ENCODE measurements at places on chromosomes 4 and X.

GRCh38 chr4:124953061-124953460 lies 240.5 kb upstream of the ANKRD50 start:
- peaks cover 30% of the 10 kb centered on the region for H3K4me1 ChIP-seq
- H3K36me3 ChIP-seq = peaks cover 5% of the 10 kb centered on the region
- H3K27me3 ChIP-seq = no peaks in the 10 kb centered on the region

DNA sequence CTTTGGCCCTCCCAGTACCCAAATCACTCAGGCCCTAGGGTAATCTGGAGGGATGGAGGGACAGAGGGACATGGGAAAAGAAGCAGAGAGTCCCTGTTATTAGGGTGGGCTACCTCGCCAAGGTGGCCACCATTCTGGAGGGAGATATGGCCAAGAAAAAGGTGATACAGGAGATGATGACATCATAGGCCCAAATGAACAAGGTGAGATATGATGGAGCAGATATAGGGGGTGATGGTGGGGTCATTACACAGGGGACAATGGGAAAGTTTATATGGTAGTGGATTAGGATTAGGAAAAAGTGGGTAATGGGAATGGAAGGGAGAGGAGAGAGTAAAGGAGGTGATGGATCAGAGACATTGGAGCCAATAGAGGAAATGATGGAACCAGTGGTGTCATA lies 12.9 kb upstream of the SYP start:
- no peaks in the 10 kb centered on the region for H3K36me3 ChIP-seq
- no peaks in the 10 kb centered on the region for H3K4me1 ChIP-seq
- peaks cover 1% of the 10 kb centered on the region for H3K27me3 ChIP-seq
- no peak overlapping the region for H3K4me3 ChIP-seq
- H3K27ac ChIP-seq = no peak overlapping the region

DNA sequence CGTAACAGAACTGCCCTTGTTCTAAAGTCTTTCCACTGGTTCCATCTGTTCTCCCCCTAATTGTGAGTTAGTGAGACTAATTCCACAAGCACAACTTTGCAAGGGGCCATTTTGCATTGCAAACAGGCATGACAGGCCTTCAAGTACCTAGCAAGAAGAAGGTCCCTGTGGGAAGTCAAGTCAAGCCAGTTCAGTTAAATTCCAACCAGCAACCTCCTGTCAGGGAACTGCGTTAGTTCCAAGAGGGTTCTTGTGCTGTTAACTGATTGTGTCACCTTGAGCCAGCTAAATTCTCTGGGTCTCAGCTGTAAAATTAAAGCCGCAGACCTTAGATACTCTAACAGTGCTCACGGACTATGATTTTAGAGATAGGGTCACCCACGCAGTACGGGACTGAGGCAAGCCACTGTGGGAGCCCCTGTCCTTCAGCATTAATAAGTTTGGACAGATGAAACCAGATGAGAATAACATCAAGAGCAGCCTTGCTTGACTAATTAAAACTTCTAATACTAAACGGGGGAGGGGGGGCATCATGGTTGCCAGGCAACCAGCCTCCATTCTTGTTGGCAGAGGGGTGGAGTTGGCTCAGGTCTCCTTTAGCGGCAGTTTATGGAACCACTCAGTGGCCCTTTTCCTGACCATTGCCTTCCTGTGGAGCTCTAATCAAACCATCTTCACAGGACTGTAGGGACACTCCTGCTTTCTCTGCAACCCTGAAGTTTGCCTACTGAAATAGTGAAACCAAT lies 24.1 kb upstream of the TMEM150C start:
- no peak overlapping the region for H3K4me3 ChIP-seq
- no peaks in the 10 kb centered on the region for H3K36me3 ChIP-seq
- DNase-seq = no peak
- H3K4me1 ChIP-seq = no peaks in the 10 kb centered on the region
- peaks cover 2% of the 10 kb centered on the region for H3K27me3 ChIP-seq

DNA sequence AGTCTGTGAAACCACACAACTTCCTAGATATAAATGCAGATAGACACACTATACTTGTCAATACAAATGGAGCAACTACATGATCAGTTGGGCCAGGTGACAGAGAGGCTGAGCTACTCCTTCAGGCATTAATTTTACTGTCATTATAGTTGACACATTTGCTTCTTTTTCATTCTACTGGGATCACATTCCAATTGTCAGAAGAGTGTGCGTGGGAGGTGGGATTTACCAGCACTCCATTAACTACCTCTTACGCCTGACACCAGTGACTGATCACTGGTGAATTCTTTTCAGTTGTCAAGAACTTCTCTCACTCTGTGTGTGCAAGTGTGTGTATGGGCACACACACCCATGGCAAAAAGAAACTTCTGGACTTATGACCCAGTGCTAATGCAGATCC lies 94.2 kb upstream of the DIAPH2 start:
- DNase-seq = no peak
- no peak overlapping the region for H3K27ac ChIP-seq
- peaks cover 2% of the 10 kb centered on the region for H3K27me3 ChIP-seq
- H3K4me1 ChIP-seq = no peaks in the 10 kb centered on the region
- H3K4me3 ChIP-seq = no peak overlapping the region

DNA sequence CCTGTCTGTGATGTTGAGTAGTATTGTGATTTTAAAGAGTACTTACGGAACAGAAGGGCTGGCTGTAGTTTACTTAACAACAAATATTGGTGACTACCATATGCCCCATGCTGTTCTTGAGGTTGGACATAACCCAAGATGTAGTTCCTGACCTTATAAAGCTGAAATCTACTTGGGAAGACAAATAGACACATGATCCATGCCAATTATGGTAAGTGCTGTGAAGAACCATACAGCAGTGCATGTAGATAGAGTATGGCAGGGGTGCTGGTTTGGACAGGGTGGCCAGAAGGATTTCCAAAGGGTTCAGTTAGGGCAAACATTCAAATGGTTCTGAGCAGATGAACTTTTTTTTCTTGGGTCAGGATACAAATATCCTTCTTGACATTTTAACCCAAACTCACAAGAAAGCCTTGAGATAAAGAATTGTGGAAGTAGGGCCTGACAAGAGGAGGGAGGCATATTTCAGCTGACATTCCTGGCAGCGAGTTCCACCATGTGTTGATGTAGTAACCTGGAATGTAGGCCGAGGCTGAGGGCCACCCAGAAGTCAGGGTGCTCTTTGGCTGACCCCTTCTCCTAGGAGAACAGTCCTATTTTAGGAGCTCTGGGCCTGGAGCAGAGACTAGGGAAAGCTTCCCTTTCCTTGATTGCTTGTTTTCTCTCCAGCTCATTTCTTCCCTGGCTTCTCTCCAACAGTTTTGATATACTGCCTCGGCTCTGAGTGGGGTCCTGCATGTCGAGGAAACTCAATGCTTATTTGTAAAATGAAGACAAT lies 74.2 kb downstream of the FREM3 start:
- peaks cover 17% of the 10 kb centered on the region for H3K27me3 ChIP-seq
- no peak overlapping the region for H3K4me3 ChIP-seq
- DNase-seq = no peak

DNA sequence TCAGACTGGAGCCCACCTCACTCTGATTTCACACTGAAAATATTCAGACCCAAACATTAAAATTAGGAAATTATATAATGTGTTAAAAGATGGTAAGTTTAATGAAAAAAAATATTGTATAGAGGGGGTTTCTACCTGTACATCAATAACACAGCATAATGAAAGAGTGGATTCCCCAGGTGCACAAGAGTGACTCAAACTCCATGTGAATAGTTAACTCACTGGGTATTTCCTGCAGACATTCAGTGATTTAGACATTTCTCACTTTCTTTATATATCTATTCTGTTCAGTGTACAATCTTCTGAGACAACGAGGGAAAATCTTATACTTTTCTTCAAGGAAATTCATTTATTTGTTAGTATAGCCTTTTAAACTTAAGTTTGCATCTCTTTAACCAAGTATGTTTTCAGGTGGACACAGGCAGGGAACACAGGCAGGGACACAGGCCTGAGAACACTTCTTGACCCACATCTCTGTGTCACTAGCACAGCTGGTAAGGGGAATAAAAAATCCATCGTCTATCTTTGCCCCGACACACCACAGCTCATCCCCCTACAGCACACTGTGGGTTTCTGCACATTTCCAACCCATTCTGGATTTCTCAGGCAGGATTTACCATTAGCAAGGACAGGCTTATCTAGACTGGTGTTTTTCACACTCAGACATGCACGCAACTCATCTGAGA lies 525.5 kb upstream of the BOD1L1 start:
- DNase-seq = no peak
- H3K36me3 ChIP-seq = no peaks in the 10 kb centered on the region
- H3K27me3 ChIP-seq = peaks cover 44% of the 10 kb centered on the region

DNA sequence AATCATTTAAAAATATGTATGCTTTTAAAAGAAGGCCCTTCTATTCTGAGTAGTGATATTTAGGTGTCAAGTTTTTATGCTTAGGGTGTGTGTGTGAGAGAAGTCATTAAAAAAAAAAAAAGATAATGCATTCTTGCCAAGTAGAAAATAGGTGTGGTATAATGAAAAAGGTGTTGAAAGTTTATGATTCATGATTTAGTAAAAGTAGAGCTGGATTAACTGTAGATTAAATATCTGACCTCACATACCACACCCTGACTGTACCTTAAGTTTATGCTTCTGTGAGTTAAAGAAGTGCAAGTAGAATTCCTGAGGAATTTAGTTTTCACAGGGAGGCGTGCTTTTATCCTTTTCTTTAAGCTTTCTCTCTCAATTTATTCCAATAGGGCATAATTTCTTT lies 71.1 kb downstream of the BMPR1B start:
- no peak overlapping the region for H3K4me3 ChIP-seq
- DNase-seq = no peak
- peak overlapping the region; percentile 39 for H3K27ac ChIP-seq
- no peaks in the 10 kb centered on the region for H3K27me3 ChIP-seq
- peaks cover 39% of the 10 kb centered on the region for H3K4me1 ChIP-seq

DNA sequence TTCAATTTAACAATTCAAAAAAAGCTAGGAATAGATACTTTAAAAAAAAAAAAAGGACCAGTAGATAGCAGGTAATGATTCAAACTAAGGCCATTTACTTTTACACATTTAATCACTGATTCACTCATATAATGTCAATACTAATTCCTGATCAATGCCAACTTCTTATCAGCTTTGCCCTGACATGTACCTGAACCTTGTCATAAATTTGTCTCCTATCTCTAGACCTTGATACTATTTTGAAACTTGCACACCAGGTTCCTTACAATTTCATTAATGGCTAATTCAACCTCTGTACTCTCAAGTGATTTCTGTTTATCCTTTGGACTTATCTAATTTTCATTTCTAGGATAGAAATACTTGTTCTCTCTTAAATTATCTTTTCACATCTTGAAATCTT lies 55.4 kb downstream of the UGT2B4 start:
- no peaks in the 10 kb centered on the region for H3K27me3 ChIP-seq
- no peak overlapping the region for H3K27ac ChIP-seq
- no peaks in the 10 kb centered on the region for H3K4me1 ChIP-seq
- H3K4me3 ChIP-seq = no peak overlapping the region
- no peak for DNase-seq
- no peaks in the 10 kb centered on the region for H3K36me3 ChIP-seq

DNA sequence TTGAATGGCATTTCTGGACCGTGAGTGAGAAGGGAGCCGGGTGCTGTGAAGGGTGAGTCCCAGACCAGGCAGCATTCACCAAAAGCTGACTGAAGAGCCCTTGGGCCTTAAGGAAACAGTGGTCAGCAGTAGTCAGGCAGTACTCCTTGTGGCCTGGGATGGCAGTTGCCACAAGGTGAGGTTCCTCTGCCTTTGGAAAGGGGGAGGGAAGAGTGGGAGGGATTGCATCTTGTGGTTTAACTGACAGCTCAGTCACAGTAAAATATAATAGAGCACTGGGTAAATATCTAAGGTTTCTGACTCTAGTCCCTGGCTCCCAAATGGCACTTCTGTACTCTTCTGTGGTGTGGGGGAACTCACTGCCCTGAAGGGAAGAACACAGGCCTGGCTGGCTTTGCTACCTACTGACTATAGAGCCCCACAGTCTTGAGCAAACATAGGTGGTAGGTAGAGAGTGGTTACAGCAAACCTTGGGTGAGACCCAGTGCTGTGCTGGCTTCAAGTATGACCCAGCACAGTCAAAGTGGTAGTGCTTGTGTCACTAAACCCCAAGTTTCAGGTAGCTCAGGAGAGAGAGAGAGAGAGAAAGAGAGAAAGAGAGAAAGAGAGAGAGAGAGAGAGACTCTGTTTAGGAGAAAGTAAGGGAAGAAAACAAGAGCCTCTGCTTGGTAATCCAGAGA lies 154.2 kb downstream of the TEX11 start:
- DNase-seq = no peak
- no peak overlapping the region for H3K27ac ChIP-seq
- H3K36me3 ChIP-seq = no peaks in the 10 kb centered on the region
- no peaks in the 10 kb centered on the region for H3K4me1 ChIP-seq
- H3K4me3 ChIP-seq = no peak overlapping the region

DNA sequence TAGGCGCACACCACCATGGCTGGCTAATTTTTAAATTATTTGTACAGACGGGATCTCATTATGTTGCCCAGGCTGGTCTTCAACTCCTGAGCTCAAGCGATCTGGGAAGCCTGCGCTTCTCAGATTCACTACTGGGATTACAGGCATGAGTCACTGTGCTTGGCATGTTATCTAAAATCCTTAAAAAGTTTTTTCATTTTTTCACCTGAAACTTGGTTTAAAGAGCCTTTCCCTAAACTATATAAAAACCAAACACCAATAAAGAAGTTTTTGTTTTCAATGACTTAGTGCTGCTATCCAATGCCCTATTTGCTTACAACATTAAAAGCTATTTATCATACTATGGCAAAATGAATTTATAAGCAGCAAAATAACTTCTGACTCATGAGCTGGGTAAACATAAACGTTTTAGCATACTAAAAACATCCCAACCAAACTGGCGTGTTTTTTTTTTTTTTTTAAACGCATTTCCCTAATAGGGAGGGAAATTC lies 127.8 kb downstream of the UBE2K start:
- DNase-seq = no peak
- peaks cover 31% of the 10 kb centered on the region for H3K4me1 ChIP-seq
- no peaks in the 10 kb centered on the region for H3K27me3 ChIP-seq
- H3K36me3 ChIP-seq = peaks cover 16% of the 10 kb centered on the region
- no peak overlapping the region for H3K4me3 ChIP-seq

- H3K36me3 ChIP-seq = peaks cover 2% of the 10 kb centered on the region
- peaks cover 14% of the 10 kb centered on the region for H3K27me3 ChIP-seq
- peak overlapping the region; percentile 79 for H3K4me3 ChIP-seq
- no peak for DNase-seq
- peak overlapping the region; percentile 60 for H3K27ac ChIP-seq
Measured at GRCh38 chr4:89837385-89837992, 528 bp upstream of the SNCA start.

GRCh38 chrX:30483996-30484395 lies 93.6 kb downstream of the TASL start:
- H3K27ac ChIP-seq = no peak overlapping the region
- no peak for DNase-seq
- no peaks in the 10 kb centered on the region for H3K36me3 ChIP-seq

GRCh38 chr4:60744767-60745166 lies 455.4 kb upstream of the ADGRL3 start:
- no peak overlapping the region for H3K27ac ChIP-seq
- DNase-seq = no peak
- no peaks in the 10 kb centered on the region for H3K27me3 ChIP-seq

GRCh38 chrX:115503099-115503498 lies 57.9 kb upstream of the PLS3 start:
- no peaks in the 10 kb centered on the region for H3K36me3 ChIP-seq
- H3K4me3 ChIP-seq = no peak overlapping the region
- peak overlapping the region; percentile 46 for H3K27ac ChIP-seq
- DNase-seq = no peak

GRCh38 chr4:150155391-150155790 lies 77.1 kb downstream of the DCLK2 start:
- DNase-seq = no peak
- H3K27me3 ChIP-seq = no peaks in the 10 kb centered on the region
- H3K36me3 ChIP-seq = no peaks in the 10 kb centered on the region
- peaks cover 22% of the 10 kb centered on the region for H3K4me1 ChIP-seq
- H3K27ac ChIP-seq = no peak overlapping the region

All from chondrocyte (in vitro differentiated cells).